ENCODE measurements at places on chromosomes 4 and X.

- no peak for DNase-seq
These were observed 4.7 kb upstream of the FGFR3 start for GRCh38 chr4:1788254-1788973.

DNA sequence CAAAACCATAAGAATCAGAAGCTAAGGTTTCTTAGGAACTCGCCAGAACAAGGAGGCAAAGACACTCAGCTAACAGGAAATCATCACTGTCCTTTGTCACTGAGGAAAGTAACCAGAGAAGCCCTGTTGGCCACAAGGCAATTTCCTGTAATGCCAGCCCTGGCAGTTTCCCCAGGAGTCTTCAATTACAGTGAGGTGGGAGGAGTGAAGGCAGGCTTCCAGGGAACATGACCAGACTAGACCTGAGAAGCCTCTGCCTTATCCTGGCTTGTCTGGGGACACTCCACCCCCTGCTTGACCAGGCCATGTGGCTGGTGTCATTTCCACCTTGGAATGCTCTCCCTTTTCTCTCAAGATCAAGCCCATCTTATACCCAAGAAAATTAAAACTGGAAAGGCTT is 125.3 kb downstream of the COL4A6 start:
- peak; percentile 88 for DNase-seq

DNA sequence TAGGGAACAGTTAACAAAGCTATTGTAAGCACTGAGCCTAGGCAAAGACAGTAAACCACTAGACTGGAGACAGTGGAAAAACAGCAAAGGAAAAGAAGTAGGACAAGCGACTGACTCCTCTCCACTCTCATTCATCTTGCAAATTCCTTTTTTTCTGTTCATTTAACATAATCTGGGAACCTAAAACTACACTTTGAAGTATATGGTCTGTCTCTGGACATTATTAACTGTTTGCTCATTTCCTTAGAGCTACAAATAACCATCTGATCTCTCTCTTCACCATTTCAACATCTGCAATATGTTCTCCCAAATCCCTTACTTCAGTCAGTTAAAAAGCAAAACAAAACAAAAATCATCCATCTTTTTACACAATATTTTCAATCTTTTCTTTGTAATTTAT is 642 bp downstream of the HMGN5 start:
- no peak for DNase-seq

DNA sequence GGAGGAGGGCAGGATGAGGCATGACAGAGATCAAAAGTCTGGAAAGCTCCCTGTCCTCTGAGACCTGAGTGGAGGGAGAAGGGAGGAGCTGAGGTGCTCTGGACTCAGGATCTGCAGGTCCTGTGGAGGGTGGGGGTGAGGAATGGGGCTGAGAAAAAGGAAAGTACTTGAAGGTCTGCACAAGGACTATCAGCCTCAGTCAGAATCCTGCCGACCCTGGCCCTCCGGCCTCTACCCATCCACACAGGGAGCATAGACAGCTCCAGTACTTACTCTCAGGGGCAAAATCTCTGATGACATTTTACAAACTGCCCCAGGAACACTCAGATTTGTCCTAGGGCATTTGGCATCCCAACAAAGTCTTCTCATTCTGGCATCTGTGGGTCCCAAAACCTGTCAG is 991 bp upstream of the ITIH6 start:
- DNase-seq = no peak

DNA sequence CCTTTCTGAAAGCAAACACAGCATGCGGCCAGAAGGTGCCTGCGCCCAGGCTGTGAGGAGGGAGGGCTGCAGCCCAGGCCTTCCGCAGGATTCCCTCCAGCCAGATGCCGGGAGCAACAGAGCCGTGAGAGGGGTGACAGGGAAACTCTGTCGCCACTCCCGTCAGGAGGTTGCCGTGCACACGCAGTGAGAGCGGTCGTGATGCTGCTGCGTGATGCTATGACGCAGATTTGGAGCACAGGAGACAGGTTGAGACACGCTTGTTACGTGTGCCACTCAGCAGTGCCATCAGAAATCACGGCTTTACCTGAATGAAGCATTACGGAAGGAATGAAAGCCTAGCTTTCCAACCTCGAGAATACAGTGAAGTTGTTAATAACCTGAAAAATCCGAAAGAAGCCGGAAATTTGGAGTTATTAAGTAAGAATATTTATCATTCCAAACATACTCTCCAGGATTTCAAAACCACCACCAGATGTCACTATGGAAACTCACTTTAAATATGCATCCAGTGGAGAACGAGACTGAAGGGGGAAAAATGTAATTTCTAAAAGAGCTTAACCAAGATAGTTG is 54.4 kb downstream of the FAT1 start:
- peak; percentile 61 for DNase-seq

DNA sequence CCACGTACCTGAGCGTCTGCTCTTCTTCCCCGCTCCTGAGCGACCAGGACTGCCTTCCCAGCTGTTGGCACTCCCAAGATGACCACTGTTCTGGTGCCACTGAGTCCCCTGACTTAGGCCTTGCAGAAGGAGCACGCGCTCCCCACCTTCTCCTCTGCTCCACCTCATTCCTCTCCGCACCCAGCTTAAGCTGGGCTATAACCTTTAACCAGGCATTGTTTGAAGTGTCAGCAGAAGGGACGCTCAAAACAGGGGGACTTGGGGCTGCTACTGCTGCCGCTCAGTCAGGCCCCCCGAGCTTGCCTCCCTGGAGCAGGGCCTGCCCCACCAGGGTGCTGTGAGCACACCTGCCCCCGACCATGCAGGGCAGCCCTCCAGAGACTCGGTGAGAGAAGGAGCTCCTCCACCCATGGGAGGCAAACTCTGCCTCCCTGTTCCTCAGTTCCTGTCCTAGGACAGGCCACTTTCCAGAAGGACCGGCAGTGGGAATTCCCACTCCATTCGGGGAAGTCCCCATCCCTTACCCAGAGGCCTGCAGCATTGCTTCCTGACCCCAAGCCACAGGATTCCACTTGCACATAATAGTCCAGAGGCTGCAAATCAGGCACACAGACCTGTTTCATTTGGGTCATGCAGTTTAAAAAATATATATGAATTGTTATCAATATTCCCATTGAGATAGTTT is 99.7 kb upstream of the ENPP6 start:
- DNase-seq = no peak

DNA sequence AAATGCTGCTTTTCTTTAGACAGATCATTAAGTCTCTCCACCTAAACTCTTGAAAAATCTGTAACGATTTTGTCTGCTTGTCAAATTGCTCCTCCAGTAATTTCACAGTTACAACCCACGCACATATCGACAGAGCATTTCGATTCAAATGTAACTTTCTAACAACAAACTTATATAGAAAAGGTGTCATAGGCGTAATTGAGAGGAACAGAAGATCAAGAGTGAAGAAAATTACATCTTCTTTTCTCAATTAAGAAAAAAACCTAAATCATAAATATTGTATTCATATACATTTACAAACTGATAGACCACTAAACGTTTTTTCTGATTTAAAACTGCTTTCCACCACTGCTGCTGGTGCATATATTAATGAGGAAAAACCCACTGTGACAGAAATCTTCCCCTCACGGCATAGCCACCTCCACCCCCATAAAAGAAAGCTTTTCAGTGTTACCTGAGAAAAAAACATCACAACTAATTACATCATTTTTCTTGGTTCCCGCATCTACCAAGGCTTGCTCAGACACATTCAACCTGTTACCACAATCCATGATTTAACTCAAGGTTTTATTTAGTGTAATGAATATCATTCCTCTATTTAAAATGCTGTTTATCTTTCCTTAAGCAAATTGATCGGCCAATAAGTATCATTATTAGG is 1.9 kb downstream of the GPM6A start:
- DNase-seq = no peak

DNA sequence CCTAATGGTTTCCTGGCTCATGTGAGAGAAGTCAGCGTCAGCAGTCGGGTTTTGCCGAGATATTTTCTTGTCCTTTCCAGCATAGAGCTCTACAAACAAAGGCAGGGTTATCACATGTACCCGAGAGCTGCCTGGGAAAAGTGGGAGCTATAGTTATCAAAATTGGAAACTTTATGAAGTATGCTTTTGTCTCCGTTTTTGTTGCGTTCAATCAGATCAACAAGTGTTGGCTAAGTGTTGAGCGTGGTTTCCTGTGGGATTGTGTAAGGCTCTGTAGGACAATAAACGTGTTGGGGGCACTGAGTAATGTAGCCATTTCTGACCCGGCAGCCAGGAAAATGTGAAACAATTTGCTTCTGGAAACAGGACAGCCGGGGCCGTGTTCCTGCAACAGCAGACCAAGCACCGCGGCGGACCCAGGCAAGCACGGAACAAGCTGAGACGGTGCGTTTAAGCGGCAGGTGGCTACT is at the start of gene BMX:
Gene BMX, plus strand, starts transcription at position 311 of the 470 bp plus-strand sequence. CDS start 7,547 bp downstream, outside the sequence.
- DNase-seq = no peak

DNA sequence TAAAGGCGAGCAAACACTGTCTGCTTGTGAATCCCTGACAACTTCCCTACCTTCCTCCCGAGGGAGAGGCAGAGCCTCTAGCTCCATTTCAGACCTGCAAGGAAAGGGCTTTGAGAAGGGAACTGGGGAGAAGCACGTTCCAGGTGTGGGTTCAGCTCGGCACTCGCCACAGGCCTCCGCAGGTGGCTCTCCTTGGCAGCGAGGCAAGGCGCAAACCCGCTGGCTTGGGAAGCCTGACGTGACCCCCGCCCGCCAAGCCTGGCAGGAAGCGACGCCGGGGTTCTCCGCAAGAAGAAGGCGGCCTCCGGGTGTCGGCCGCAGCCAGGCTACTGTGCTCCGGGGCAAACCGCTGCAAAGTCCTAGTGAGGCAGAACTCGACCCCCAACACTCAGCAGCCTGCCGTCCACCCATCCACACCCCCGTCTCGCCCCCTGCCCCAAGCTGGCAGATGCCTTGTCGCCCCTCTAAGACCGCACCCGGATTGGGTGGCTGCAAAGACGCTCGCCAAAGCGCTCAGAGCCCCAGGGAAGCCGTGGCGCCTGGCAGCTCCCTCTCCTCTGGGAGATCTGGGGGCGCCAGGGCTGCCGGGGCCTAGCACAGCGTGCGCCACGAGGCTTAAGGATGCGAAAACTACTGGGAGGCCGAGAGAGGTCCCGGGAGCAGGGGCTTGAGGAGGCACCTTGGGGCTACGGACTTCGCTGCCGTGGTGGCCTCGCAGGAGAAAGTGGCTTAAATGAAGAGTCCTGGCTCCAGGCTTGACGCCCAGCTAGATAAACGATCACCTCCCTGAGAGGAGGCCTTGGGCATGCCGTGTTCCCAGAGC is 21.8 kb downstream of the NKX3-2 start:
- no peak for DNase-seq

- DNase-seq = no peak
These were observed 14.4 kb downstream of the HADH start for GRCh38 chr4:108003982-108004515.

DNA sequence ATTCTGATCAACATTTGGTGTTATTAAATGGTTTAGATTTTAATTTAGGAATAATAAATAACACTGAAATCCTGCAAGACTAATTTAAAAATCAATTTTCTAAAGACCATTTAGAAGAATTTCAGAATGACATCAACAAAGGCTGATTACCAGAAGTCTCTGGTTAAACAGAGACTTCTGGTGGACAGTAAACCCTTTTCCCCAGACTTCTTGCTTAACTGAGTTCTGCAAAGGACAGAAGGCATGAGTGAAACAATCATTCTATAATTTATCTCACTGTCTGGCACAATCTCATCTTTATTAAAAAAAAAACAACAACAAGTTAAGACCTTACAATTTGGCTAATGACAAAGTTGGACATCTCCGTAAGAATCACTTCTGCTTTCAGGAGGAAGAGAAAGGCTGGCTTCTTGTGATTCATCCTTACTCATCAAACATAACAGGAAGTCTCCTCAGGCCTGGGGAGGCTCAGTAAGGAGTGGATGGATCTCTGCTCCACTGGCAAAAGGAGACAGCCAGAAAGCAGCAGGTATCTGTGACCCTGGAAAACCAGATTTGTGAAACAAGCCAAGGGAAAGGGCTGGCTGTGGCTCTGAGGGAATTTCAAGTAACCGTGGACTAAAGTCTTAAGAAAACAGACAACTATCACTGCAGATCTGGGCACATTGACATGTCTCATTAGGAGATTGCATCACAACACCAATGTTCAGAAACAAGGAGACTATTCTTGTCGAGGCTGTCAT is 908 bp upstream of the TLR6 start:
- DNase-seq = peak; percentile 94

DNA sequence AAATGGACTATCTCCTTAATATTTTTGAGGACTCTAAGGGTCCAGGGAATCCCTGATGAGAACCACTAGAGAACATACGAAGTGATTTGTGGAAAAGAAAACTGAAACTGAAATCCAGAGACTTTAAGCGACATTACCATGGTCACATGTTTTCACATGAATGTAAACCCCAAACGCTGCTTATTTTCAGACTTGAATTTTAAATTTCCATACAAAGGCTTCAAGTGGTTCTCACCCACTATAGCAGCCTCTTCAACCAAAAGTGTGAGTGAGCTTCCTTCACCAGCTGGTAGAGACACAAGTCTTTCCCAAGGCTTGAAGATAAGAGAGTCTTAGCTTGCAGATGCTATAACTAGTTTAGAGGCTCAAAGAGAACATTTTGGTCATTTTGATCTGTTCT is 232.7 kb downstream of the MGST2 start:
- DNase-seq = no peak

- DNase-seq = no peak
These were observed 10.1 kb downstream of the DHRSX start for GRCh38 chrX:2490634-2491033.

DNA sequence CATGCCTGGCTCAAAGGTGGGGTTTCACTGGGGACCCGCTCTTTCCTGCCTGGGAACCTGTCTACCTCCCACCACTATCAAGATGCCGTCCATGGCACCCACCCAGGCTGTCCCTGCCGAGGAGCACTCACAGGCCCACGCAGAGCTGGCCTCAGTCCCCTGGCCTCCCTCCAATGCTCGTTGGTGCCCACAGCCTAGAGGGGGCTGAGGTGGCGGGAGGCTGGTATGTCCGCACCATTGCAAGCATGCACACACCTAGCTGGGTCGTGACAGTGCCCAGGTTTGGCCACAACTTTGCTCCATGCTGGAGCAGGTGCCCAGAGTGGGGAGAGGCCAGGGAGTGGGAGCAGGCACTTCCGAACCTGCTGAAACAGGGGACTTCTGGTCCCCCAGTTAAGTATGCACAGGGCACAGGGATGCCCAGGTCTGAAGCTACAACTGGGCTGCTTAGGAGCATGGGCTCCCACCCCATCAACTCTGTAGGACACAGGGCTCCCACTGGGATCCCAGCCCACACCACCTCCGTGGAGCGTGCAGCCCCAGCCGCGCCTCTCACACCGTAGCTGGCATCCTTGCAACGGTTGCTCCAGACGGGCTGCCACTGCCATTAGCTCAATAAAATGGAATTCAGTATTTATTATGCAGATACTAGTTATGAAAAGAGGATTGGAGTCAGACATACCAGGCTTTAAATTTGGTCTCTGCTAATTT is 1376.1 kb upstream of the TENM3 start:
- no peak for DNase-seq

DNA sequence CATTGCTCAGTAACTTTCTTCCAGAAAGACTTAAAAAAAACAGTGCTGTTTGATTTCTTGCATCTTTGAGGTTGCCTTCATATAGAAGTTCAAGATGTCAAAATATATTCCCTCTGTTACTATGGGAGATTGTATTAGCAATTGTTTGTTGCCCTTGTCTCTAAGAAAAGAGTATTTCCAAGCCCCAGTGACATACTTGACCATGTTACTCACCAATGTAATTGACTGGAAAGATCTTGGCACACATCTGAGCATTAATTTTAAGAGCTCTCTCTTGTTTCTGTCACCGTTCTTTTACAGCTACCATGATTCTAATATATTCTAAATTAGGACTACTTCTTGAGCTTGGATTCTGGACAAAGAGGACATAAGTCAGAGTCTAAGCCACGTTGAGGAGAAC is 902.7 kb upstream of the EPHA5 start:
- DNase-seq = peak; percentile 70

Measured in epithelial cell of esophagus (primary cell).